Stomach (tissue), 19 donors: ENCODE measurements at places on chromosomes 11 and 22. TPM values are rescaled to one million over a fixed set of nuclear protein-coding genes. Genes with fewer than 3 reads are reported as not detected.

Gene CARD10
- 17.8 TPM for polyA plus RNA-seq

Gene OR2AG2
- not detected for polyA plus RNA-seq

Gene INCENP
- 2.6 TPM for polyA plus RNA-seq

Gene PEX16
- polyA plus RNA-seq = 38.5 TPM

Gene NRXN2
- not detected for polyA plus RNA-seq

Gene CRYBA4
- not detected for polyA plus RNA-seq

Gene KCNE3
- polyA plus RNA-seq = 14.4 TPM

Gene OR51Q1
- not detected for polyA plus RNA-seq

Gene ANKK1
- polyA plus RNA-seq = not detected

Gene RAG2
- not detected for polyA plus RNA-seq

Gene PLET1
- polyA plus RNA-seq = not detected

Gene GLYATL2
- 0.65 TPM for polyA plus RNA-seq

Gene RFPL3
- not detected for polyA plus RNA-seq

Gene OR8G5
- polyA plus RNA-seq = not detected

Gene SLC1A2
- polyA plus RNA-seq = 1.3 TPM

Gene P2RX6
- 0.31 TPM for polyA plus RNA-seq

GRCh38 chr22:32311551-32312071, 46.1 kb upstream of the RFPL3 start:
- DNase-seq = no peak

- no peak for DNase-seq
Observed at GRCh38 chr22:20904008-20904979, 12.9 kb upstream of the CRKL start.

- no peak for DNase-seq
Observed at GRCh38 chr11:69144316-69145049, 11.3 kb upstream of the SMIM38 start.

DNA sequence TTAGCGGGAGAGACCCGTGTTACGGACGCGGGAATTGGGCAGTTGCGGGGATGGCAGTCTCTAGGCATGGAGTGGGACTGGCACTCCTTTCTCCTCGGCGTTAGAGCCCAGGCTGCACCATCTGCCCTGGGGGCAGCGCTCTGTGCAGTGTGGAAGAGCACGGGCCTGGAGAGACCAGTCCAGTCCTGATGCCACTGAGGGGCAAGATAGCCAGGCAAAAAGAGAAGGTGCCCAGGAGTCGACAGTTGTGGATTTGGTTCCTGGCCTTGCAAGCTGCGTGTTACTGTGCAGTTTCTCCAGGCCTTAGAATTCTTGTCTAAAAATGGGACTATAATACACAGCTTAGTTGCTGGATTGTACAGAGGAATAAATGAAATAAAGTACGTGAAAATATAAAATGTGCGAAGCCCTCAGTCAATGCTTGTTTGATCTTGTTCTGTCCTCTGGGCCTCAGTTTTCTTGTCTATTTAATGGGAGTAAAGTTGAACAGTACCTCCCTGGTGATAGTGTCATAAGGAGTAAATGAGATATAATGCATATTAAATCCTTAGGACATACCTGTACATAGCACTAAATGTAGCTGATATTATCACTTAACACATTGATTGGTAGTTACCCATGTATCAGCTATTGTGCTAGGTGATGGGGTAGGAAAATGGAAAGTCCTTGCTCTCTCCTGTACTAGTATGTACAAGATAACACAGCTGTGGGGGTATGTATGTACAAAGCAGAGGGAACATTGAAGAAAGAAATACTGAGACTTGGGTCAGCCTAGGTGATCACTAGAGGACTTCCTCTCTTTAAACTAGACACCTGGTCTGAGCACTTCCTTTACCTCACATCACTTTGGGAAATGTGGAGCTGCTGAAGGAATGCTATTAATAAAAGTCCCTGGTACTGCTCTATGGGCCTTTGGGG, 1.2 kb downstream of the ATXN10 start:
- no peak for DNase-seq

- DNase-seq = peak; percentile 74
Observed at GRCh38 chr11:71086687-71087258, 165.6 kb downstream of the SHANK2 start.

GRCh38 chr11:134887896-134888295, 475.9 kb upstream of the B3GAT1 start:
- no peak for DNase-seq

DNA sequence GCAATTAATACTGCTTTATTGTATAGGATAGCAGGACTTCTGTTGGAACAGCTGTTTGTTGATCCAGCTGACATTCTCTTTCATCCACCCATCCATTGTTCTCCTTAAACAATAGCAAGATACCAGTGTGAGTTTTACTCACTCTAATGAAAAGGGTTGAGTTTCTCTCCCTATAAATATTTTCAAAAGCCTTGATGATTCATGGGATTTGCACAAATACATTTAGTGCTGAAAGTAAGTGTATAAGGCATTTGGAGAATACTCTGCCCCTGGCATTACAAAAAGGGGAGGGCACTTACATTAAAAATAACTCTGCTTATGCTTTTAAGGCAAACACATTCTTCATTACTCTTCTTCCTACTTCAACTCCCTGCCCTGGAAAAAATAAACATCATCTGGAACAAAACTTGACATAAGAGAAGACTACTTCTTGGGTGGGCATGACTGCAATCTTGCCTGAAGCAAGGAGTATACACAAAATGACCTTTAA, 634.9 kb downstream of the METTL15 start:
- DNase-seq = no peak

GRCh38 chr11:126992065-126992803, 8.3 kb downstream of the KIRREL3 start:
- DNase-seq = no peak

GRCh38 chr11:114033066-114033465, 26.4 kb upstream of the ZBTB16 start:
- DNase-seq = no peak

- DNase-seq = no peak
Observed at GRCh38 chr11:1308743-1309497, 512 bp downstream of the TOLLIP start.

DNA sequence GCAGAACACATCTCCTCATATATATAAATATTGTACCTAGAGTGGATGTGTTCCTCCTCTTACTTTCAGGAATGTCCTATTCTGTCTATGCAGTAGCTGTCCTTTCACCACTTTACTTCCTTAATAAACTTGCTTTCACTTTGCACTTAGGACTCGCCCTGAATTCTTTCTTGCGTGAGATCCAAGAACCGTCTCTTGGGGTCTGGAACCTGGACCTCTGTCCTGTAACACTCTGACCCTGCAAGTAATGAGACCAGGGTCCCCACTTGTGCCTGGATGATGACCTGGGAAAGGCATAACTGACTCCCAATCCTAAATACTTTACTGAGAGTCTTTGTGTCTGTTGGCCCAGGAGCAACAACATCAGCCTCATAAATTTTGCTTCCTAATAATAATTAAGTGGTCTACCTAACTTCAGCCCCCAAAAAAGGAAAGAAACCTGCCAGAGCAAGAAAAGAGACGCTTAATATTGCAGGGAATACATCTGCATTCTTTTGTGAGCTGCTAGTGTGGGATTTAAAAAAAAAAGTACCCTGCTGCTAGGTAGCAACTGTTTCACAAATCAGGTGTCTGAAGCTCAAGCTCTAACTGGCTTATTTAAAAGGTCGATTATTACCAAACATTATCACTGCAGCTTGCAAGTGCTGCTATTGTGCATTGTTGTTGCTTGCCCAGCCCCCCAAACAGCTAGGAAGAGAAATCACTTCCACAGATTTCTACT, 69.3 kb downstream of the FAM168A start:
- peak; percentile 33 for DNase-seq

DNA sequence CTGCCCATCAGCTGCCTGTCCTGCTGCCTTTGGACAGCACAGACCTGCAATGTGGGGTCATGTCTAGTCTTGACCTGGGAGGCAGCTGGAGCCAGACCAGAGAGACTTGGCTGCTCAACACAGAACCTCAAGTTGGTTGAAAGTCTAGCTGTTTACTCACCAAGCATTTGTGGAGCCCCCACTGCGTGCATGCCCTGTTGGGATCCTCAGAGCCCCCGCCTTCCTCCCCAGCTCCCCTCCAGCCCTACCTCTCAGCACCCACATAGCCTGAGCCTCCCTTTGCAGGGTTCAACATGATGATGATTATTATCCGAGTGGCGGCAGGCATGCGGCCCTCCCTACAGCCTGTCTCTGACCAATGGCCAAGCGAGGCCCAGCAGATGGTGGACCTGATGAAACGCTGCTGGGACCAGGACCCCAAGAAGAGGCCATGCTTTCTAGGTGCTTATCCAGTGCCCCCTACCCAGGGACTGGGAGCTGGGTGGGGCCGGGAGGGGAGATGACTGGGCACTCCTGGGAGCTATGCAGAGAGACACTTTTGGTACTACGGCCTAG, 8.3 kb downstream of the ANKK1 start:
- DNase-seq = no peak

GRCh38 chr11:959027-959426, 33.4 kb downstream of the AP2A2 start:
- no peak for DNase-seq

GRCh38 chr11:75572744-75573143, 10.7 kb downstream of the SERPINH1 start:
- DNase-seq = no peak

- peak; percentile 88 for DNase-seq
Observed at GRCh38 chr22:25488244-25489020, 76.0 kb upstream of the GRK3 start.

DNA sequence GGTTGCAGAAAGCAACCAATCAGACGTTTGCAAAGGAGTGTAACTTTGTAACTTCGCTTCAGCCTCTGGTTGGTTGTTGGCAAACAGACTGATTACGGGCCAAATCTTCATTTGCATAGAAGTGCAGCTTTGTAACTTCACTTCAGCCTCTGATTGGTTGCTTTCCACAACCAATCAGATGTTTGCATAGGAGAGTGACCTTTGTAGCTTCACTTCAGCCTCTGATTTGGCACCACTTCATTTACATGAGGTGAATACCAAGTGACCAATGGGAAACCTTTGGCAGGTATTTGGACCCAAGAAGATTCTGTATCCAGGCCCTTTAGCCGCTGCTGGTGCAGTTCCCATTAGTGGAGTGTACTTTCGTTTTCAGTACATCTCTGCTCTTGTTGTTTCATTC, 16.0 kb downstream of the USP47 start:
- no peak for DNase-seq

DNA sequence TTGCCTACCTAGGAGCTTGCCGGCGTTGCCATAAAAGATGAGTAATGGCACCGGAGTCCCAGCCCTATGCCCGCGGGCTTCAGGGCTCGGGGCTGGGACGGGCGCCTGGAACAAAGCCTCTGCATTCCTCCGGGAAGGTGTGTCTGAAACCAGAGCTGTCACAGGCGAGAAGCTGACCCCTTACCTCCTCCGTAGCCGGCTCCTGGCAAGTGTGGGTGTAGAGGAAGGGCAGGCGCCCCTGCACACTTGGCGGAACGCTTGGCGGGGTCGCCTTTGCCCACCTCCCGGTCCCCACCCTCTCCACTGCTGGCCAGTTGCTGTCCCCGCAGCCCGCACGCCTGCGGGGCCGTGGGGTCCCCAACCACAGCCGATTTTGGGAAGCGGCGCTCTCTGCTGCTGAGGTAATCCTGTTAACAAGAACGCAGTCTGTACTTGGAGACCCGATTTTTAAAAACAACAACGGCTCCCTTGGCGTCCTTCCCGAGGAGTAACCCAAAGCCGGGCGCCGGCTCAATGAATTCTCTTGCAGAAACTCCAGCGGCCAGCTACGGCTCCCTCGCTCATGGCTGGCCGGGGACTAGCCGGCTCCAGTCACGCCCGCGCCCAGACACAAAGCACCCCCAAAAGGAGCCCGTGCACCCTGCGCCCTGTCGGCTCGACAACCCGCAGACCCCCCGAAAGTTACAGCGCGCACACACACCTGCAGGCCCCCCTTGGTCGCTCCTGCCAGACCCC, 89.2 kb downstream of the PLEKHA7 start:
- peak; percentile 89 for DNase-seq

- no peak for DNase-seq
Observed at GRCh38 chr11:120871924-120872323, 152.0 kb upstream of the TBCEL start.

DNA sequence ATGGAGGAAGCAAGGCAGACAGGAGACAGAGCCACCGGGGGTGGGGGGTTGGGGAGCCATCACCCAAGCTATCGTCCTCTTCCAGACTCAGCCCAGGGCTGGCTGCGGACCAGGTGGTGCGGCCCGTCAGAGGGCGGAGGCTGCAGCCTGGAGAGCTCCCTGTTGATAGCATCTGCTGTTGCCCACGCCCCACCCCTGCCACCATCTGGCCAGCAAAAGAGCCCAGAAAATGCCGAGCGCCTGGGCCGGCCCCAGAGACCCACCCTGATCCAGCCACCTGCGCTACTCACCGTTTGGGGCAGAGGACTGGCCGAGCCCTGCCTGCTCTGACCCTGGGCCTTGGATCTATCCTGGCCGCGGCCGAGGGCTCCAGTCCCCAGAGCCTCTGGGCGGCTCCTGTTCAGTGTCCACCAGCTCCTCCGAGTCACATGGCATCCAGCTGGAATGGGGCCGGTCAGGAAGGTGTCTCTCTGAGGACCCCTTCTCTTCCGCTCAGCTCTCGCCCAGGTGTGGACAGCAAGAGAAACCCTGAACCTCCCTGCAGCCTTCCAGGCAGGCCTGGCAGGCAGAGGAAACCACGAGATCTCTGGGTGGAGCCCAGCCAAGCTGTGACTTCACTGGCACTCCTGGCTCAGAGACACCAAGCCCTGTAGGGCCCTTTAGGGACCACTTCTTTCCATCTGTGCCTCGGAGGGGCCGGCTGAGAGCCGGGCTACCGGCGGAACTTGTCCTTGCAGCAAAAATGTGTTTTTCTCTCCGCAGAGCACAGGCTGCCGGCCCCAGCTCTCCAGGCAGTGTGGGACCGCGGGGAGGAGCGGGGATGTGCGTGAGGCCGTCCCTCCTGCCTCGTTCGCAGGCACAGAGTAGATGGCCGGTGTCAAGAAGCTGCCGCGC, at the start of gene MRGPRE:
TSS of gene MRGPRE (minus strand) at position 567 of the 894 bp plus-strand sequence. CDS start 3,618 bp downstream, outside the sequence.
- no peak for DNase-seq

DNA sequence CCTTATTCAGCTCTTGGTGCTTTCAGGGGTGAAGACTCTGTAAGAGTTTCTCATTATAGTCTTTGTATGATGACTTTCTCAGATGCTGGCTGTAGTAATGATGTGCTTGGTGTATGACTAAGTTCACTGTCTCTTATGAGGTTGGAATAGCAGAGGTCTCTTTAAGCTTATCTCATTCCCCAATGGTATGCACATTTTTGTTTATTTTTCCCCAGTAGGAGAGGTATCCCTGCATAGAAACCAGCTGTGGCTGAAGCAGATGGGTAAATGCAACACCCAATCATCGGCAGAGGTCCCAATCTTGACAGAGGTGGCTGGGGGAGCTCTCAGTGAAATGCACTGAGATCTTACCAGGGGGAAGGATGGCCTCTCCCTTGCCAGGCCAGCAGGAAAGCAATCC, 34.6 kb downstream of the BBOX1 start:
- DNase-seq = no peak

- DNase-seq = peak; percentile 58
Observed at GRCh38 chr11:2409126-2409525, 8.6 kb downstream of the TSSC4 start.

- no peak for DNase-seq
Observed at GRCh38 chr11:118872403-118872821, 11.3 kb upstream of the CXCR5 start.

DNA sequence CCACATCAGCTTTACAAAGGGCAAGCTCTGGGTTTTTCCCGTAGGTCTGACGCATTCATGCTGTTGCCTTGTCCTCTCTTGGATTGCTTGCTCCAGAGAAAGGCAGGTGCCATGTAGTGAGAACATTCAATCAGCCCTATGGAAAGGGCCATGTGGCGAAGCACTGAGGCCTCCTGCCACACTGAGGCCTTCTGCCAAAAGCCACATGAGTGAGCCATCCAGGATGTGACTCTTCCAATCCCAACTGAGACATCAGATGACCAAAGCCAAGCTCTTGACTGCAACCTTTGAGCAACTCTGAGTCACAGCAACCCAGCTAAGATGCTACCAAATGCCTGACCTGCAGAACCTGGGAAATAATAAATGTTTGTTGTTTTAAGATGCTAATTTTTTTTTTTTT, 9.0 kb upstream of the PANX3 start:
- no peak for DNase-seq
